ENCODE measurements at places on chromosomes 4 and X. TPM values are rescaled to one million over a fixed set of nuclear protein-coding genes. Genes with fewer than 3 reads are reported as not detected.

- no peak for DNase-seq
Observed at GRCh38 chr4:7120341-7120740, 52.5 kb upstream of the GRPEL1 start.

FAM47A gene
- total RNA-seq = not detected

SEL1L3 gene
- 101 TPM for total RNA-seq

SH3D19 gene
- 69.3 TPM for total RNA-seq

GLOD5 gene
- not detected for total RNA-seq

Measured in mammary epithelial cell (primary cell).